ENCODE measurements at places on chromosomes 12 and 14.

- DNase-seq: no peak
These were observed 91.7 kb upstream of the BCAT1 start for GRCh38 chr12:25040593-25040992.

DNA sequence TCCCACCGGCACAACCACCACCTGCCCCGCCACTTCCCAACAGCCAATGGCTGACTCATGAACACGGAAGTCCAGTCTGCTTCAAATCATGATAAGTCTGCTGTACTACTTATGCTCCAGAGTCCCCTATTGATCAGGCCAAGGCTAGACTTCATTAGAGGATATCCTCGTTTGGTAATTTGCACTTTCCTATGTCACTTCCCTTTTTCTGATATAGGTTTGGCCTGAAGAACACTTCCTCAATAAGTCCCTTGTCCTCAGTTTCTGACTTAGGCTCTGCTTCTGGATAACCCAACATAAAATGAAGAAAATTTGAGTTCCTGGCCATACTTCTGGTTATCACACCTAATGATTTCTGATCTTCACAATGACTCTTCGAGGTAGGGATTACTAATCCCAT lies 45.3 kb downstream of the IFNG-AS1 start:
- no peak for DNase-seq

DNA sequence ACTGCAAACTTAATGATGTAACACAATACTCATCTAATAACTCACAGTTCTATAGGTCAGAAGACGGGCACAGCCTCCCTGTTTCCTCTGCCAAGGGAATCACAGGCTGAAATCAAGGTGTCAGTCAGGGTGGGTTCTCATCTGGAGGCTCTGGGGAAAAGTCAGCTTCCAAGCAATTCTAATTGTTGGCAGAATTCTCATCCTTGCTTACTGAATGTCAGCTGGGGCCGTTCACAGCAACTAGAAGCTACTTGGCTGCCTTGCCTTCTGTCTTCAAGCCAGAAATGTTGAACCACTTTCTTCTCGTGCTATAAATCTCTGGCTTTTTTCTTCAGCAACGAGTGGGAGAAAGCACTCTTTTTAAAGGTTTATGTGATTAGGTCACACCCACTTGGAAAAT lies 80.1 kb upstream of the PDZRN4 start:
- DNase-seq: no peak

DNA sequence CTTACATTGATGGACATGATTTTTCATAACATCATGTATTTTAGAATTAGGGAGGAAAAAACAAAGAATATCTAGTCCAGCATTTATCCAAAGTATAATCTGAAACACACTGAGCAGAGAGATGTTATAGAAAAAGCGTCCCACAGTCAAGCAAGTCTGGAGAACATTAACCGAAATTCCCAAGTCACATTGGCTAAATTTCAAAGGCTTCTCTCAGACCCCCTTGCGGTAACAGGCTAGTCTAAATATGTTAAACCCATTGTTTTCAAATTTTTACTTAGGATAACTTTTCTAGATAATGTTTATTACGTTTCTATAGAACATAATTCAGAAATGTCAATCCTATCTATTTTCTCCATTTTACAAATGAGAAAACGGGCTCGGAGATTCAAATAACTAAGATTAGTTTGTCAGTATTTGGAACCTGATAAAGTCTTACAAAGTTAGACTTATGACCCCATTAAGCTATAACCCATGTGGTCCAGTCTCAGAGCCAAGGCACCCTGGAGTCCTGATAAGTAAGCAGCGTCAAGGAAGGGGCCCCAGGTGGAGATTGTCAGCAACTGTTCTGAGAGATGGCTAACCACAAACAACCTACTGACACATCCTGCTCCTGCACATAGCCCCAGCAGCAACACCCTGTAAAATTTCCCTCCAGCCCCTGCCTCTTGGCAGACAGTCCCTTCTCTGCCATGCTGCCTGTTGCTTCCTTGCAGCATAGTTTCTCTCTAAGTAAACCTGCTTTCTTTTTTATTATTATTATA lies 220.6 kb upstream of the TMEM260 start:
- DNase-seq: no peak

GRCh38 chr12:48966177-48966895 lies 5.2 kb downstream of the WNT10B start:
- no peak for DNase-seq

- DNase-seq: no peak
These were observed 6.8 kb upstream of the PSMA6 start for GRCh38 chr14:35285168-35286002.

- DNase-seq: no peak
These were observed 9.2 kb downstream of the ATF7 start for GRCh38 chr12:53616950-53617349.

DNA sequence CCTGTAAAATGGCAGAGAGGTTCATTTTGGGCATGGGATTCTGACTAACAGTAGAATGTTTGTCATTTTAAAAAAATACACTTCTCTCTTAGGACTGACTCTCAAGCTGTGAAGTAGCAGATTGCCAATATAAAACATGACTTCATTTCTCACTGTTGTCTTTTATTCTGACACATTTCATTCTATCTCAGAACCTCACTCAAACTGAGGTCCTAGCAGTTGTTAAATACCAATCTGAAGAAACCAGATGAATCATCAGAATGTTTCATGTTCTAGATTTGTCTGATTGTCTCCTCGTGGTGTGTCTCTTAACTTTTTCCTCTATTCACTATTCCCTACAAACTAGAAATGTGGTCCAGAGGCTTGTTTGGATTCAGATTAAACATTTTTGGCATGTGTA lies 276.5 kb upstream of the NPAS3 start:
- no peak for DNase-seq

DNA sequence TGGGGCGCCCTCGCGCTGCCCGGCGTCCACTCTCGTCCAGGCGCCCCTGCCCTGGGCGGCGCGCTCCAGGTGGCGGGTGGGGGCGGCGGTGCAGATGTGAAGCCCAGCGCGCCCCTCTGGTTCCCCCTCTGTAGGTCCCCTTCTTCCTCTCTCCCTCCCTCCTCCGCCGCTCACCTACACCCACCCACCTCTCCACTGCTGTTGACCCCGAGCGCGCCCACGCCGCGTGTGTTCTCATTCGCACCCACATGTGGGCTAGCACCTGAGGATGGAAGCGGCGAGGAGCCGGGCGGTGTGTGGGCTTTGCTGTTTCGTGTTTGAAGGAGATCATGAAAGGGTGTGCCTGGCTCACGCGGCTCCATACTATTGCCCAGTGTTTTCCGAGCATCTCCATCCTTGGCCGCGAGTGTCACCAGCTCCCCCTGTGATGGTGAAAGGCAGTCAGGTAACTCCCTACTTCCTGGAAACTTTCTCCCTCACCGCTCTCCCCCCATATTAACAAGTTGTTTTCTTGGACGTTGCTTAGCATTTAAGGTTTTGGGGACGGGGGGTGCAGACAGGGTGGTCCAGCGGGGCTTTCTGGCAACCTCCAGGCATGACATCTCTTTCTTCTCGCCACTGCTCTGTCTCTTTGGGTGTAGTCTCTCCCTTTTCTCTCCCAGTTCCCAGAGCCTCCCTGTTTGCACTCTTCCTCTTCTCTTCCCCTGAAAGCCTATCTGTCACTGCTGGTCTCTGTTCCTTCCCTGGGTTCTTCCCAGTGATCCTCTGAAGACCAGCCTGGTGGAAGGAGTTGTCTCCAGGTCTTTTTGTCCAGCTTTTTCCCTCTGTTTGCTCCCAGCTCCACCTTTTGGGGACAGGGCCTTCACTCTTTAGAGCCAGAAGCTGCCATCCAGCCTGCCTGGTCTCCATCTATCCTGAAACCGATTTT lies 1.6 kb downstream of the CACNA1C start:
- no peak for DNase-seq

- DNase-seq: no peak
These were observed 67.7 kb downstream of the GXYLT1 start for GRCh38 chr12:42076976-42077375.

GRCh38 chr12:21771311-21771710 lies 3.2 kb downstream of the KCNJ8 start:
- DNase-seq: no peak

DNA sequence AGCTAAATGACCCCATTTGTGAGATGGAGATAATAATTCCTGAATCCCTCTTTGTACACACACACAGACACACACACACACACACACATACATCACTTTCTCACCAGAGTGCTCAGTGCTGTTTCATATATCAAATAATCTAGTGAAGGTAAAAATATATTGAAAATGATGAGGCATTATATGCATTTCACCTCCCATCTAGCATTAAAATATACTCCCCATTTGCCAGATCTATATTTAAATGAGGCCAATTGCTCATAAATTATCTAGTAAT lies 490.7 kb upstream of the FLRT2 start:
- no peak for DNase-seq

DNA sequence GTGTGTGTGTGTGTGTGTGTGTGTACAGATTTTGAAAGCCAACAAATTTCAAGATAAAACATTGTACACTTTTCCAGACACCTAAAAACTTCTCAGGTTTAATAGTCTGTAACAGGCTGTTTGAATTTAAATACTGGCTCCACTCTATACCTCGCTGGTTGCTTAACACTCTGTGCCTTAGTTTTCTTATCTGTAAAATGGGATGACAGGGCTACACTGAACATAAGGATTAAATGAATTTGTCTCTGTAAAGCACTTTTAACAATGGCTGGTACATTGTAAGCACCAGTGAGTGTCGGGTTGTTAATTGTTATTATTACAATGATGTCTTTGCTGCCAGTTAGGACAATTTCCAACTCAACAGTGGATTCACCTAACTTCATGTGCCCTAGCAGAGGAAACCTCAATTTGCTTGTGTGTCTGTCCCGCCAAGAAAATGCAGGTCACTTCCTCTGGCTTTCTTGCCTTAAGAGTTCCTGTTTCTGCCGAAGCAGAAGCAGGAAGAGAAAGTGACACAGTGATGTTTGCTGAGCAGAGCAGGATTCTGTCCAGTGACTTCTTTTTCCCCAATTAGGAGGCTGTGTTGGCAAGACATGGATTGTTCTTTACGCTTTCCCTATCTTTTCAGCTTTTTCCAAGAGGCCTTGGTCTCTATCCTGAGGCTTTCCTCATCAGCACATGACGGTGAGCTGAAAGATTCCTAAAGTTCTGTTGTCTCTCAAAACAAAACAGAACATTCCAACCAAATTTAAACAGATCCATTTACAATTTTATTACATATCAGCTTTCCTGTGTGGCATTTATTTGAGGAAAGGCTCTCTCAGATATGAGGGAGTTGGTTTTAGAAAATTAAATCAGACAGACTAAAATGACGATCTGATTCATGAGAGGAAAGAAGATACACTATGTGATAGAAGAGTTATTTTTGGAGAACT lies 154.1 kb upstream of the ATP2B1 start:
- peak; percentile 41 for DNase-seq

DNA sequence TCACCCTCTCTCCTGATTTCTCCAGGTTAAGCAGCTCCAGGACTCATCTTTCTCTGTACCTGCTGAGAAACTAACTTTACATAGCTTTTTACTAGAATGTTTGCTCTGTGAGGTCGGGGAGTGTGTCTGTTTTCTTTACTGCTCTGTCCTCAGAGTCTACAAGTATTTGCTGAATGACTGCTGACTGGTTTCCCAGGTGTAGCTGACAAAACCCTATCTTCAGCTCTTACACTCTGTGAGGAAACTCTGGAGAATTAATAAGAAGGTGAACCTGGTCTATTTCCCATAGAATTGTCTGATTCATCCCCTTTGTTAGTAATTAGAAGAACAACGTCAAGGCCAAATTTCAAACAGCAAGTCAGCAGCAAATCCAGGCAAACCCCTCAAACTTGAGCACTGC lies 226.8 kb downstream of the ZFP36L1 start:
- peak; percentile 82 for DNase-seq

DNA sequence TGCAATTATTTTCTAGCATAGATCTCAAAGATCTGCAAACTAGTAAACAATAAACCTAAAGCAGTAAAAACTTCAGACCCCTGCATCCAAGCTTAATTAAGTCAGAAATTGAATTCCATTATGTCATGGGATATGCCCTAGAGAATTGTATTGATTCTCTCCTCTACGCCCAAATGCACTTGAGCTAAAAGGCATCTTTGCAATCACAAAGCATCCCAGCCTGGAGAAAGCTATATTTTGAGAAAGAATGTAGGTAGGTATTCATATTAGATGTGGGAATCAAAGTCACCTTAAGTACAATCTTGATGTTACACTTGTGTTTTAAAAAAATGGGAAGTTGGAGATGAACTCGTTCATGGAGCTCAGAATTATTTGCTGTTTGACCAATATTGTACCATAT lies 386.7 kb downstream of the ADAMTS20 start:
- no peak for DNase-seq

- no peak for DNase-seq
These were observed 92.7 kb upstream of the ABCD2 start for GRCh38 chr12:39712334-39712733.

DNA sequence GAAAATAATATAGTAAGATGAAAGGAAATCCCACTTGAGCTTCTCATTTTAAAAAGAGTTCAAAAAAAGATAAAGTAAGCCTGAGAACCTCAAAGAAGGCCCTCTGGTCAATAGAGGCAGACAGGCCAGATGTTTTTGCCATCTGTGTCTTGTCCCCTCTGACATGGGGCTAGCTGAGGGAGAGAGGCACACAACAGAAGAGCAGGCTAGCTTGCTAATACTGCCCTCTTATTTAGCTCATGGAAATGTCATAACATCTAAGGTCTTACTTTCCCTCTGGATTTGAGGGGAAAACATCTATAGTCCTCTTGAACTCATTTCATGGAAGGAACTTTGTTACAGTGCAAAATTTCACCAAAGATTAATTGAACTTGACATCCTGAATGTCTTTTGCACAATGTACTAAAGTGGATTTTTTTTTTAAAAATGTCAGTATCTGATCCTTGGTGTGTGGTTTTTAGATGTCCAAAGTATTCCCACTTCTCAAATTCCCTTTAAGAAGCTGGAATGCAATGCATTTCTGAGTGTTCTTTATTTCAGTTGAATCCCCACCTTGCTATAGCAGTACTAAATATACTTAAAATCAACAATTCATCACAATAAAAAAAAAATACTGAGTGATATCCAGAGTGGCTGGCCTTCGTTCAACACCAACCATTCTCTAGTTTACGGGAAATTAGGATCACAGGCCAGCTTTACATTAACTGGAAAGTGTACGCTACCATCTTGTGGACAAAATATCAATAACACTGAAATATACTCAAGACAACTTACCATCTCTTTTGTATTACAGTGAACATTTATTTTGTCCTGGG lies 176.7 kb downstream of the PAH start:
- peak; percentile 67 for DNase-seq

Data from T47D (cell line).